ENCODE measurements at places on chromosomes 13 and 19.

DNA sequence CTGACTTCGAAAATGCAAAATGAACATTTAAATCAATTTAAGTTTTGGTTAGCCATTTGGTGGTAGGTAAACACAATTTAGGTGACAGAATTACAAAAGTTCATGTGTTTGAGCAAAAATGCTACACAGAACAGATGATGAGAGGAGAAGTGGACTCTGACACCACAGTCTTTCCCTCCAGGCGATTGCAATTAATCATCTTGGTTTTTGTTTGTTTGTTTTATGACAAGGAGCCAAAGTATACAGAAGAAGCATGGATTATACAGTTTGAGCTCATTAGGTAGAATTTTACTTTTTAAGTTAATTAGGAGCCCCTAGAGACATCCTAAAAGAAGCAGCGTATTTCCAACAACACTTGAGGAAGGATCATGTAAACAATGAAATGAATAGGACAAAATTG, 49.3 kb upstream of the FREM2 start:
- no peak for DNase-seq

DNA sequence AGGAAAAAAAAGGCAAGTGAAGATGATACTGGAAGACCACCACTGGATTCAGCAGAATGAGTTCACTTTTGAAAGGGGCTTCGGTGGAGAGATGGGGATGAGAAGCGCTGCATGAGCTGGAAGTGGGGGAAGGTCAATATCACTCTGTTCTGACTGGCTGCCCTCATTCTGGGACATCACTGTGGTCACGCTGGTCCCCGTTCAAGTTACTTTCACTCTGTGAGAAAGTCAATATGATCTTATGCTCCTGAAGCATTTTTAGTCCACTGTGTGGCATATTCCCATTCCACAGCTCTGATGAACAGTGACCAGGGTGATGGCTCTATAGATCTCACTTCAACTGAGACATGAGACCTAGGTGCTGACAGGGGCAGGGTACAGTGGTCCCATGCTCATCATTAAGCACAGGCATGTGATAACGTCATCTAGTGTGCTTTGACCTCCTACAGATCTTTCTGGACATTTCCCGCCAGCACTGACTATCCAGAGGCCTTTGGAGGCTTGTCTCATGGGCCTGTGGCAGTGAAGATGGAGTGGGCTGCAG, 40.2 kb upstream of the GPR183 start:
- DNase-seq = no peak

GRCh38 chr13:22040810-22041364, 370.0 kb downstream of the FGF9 start:
- no peak for DNase-seq

DNA sequence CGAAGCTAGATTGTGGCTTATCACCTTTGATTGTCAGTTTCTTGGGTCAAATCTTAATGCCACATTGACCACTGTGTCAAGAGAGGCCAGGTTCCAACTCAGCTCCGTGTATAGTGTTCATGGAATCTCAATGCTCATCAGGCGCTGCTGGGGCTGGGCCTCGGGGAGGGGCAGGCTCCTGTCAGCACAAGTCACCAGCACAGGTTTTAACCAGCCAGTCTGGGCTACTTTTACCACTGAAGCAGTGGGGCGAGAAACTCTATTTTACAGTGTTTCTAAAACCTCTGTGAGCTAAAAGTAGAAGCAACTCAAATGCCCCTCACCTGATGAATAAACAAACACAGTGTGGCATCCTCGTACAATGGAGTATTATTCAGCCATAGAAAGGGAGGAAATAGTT, 118.7 kb upstream of the GJB6 start:
- no peak for DNase-seq

- peak; percentile 27 for DNase-seq
Observed at GRCh38 chr13:66950666-66951065, 279.5 kb downstream of the PCDH9 start.

DNA sequence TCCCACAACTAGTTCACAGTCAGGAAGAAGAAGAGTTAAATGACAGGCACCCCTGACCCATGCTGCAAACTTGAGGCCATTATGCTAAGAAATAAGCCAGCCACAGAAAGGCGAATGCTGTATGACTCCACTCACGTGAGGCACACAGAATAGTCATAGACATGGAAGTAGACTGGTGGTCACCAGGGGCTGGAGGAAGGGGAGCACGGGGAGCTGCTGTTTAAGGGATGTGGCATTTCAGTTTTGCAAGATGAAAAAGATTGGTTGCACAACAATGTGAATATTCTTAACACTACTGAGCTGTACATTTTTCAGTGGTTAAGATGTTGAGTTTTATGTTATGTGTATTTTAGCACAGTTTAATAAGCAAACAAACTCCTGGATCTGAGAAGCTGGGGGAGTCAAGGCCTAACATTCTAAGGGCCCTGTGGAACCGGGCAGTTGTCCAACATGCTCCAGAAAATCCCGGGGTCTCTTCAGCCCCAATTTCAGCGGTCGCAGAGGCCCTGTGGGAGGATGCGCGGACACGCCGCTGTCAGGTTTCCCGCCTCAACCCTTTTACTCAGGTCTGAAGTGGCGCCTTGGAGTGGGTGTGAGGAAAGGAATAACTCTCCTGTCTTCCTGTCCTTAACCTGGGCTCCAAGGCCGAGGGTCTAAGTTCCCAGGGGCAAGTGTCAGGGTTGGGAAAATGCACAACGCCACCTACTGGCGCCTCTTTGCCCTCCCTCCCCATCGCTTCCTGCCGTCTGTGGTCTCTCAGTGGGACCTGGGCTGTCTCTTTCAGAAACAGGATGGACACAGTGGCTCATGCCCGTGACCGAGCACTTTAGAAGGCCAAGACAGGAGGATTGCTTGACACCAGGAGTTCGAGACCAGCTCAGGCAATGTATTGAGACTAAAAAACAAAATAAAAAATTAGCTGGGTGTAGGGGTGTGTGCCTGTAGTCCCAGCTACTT, 4.4 kb upstream of the TMEM272 start:
- DNase-seq = no peak

DNA sequence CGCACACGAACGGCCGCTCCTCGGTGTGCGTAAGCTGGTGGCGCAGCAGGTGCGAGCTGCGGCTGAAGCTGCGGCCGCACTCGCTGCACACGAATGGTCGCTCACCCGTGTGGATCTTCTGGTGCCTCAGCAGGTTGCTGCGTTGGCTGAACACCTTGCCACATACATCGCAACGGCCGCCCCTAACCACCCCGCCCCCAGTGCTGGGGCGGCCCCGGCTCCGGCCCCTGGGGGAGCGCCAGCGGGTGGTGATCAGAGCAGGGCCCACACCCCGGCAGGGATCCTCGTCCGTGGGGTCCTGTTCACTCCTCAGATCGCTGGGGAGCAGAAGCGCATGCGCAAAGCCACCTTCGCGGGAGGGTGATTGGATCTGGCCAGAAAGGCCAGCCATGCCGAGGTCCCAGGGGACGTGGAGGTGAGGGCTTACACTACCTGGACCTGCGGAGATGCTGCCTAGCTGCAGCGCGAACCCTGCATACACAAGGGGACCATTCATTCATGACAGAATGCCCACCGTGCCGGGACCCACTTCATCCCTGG, 4.7 kb upstream of the UBE2M start:
- no peak for DNase-seq

DNA sequence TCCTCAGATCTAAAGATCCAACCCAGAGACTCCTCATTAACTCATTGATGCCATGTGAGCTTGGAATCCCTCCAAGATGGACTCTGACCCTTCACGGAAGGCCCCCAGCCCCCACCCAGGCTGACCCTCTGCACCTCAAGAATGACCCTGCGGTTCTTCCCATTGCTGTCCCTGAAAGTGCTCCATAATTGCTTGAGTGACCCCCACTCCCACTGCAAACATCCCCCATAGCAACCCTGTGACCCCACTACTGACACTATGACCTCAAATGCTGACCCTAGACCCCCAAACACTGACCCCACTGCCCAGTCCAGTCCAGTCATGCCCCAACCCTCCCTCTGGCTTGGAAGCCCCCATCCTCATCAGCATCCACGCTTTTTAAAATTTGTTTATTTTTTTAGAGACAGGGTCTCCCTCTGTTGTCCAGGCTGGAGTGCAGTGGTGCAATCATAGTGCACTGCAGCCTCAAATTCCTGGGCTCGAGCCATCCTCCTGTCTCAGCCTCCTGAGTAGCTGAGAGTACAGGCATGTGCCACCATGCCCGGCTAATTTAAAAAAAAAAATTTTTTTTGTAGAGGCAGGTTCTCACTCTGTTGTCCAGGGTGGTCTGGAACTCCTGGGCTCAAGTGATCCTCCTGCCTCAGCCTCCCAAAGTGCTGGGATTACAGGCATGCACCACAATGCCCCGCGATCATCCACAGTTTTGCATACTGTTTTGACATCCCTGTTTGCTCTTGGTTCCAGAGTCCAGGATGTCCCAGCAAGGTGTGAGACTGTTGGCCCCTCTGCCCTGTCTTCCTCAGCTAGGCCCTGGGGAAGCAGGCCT, 855 bp downstream of the LYL1 start:
- DNase-seq = no peak

- DNase-seq = no peak
Observed at GRCh38 chr13:113013878-113014751, 45.1 kb downstream of the MCF2L start.
